ENCODE measurements at places on chromosomes 6 and 20. TPM values are rescaled to one million over a fixed set of nuclear protein-coding genes. Genes with fewer than 3 reads are reported as not detected.

DNAAF9 gene
- 24.8 TPM for polyA plus RNA-seq

GDAP1L1 gene
- polyA plus RNA-seq, result 0.18 TPM

SRSF12 gene
- polyA plus RNA-seq, result 12.5 TPM

GGTLC1 gene
- 1.4 TPM for polyA plus RNA-seq

- no peak for DNase-seq
These were observed 63.8 kb upstream of the CLDN20 start for GRCh38 chr6:155200012-155200411.

GRCh38 chr6:22019857-22020256 is 277.0 kb downstream of the PRL start:
- no peak for DNase-seq

- DNase-seq, result no peak
These were observed 58.9 kb upstream of the NXT1 start for GRCh38 chr20:23291575-23292240.

GRCh38 chr6:142872376-142872775 is 72.6 kb downstream of the HIVEP2 start:
- no peak for DNase-seq

- no peak for DNase-seq
These were observed 2.7 kb downstream of the NEU1 start for GRCh38 chr6:31859923-31860322.

- DNase-seq, result no peak
These were observed 119.4 kb downstream of the SYNDIG1 start for GRCh38 chr20:24588725-24589340.

DNA sequence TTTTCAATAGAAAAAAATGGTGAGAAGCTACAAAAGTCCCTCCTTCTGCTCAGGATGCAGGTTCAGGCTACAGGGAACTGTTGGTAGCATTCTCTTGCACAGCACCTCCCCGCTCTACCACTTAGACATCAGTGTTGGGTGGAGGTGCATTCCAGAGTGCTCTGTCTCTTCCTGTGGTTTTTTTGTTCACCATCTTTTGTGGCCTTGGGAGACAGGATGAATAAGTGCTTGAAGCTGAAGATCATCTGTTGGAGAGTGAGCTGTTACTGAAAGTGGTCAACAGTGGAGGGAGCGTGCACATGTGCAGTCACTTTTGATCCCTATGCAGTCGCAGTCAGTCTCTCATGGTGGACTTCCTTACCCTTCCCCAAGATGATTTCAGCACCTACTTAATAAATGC is 16.6 kb upstream of the BTBD3 start:
- no peak for DNase-seq

- no peak for DNase-seq
These were observed 64.9 kb upstream of the HMGCLL1 start for GRCh38 chr6:55643861-55644260.

- no peak for DNase-seq
These were observed 438.1 kb downstream of the BCKDHB start for GRCh38 chr6:80544555-80544954.

DNA sequence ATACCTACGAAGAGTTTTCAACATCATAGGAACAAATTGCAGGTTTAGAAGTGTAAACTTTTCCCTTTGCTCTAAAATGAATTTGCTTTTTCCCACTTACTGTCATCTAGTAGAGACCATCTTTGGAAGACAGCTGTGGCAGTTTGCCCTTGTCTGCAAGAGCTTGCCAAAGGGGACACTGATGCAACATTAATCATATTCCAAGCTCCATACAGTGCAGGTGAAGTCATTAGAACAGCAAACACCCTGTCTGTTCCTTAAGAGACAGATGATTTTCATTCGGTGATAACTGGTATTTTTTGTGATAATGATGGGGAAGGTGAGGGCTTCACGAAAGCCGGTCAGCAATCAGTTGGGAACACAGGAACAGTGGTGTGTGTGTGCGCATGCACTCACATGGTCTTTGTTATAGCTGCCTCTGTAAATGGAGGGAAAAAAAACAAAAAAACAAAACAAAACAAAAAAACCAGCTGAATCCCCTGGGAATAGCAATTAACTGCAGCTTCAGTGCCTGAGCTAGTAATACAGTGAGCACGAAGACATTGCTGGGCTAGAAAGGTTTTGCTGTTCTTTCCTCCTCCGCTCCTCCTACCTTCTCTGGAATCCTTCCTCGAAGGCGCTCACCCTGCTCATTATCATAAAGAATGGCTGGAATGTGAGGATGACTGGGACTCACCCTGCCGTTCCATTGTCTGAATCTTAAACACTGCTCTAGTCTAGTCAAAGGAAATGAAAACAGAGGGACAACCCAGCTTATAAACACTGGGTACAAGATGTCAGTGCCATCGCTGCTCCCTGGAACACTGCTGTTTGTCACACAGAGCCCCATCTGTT is 35.2 kb upstream of the KIF13A start:
- DNase-seq, result no peak

All from left lung (tissue), 14 donors.